ENCODE measurements at places on chromosomes 12 and 14.

DNA sequence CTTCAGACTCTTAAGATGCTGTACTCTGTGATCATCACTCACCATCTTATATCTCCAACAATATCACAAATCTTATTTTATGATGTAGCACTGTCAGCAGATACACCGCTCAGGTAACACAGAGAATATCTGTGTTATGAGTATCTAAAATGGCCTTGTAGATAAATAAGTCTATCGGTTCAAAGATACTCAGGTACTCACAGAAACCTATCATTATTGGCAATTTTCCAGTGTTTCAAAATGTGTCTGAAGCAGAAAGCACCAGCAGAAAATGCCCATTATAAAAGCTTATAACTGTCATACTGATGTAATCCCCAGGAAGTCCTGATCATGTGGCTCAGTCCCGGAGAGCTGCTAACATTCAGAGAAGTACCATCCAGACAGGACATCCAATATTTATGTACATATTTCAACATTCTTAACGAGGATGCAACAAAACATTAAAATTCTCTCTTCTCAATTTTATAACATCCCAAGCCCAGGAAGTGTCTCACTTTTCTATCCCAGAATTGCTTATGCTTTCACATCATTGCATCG is 190.7 kb upstream of the LMNTD1 start:
- DNase-seq, result no peak

DNA sequence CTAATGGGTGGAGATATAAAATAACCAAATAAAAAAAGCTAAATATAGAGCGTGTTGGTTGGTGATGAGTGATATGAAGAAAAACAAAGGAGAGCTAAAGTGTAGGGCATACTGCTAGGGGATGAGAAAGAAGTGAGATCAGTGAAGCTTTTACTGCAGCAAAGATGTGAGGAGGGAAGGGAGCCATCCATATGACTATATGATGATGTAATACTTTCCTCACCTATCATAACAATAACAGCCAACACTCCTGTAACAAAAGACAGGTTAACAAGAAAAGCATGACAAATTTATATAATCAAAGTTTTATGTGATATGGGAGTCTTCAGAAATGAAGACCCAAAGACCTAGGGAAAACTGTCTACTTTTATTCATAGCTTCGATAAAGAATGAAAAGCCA is 57.4 kb upstream of the LRFN5 start:
- DNase-seq, result no peak

- no peak for DNase-seq
Observed at GRCh38 chr14:20441461-20441860, 5.5 kb upstream of the KLHL33 start.

DNA sequence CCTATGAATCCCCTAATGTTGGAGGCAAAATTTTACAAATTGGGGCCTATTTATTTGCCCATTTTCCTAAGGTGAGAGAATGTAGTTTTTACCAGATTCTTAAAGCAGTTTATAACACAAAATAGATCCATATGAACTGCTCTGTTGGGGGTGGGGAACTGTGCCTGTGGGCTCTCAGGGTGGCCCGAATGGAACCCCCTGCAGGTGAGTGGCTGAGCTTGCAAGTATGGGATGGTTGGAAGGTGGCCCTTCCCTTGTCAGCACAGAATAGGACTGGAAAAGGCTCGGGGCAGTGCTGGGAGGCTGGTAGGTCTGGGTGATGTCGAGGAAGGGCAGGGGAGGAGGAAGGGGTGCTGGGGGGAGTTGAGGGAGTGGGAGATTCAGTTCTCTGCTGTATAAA is 4.9 kb downstream of the VSX2 start:
- DNase-seq, result no peak

- DNase-seq, result no peak
Observed at GRCh38 chr12:58668233-58668632, 252.1 kb downstream of the LRIG3 start.

- DNase-seq, result no peak
Observed at GRCh38 chr12:2460051-2460670, 334.6 kb upstream of the FKBP4 start.

- no peak for DNase-seq
Observed at GRCh38 chr12:43022838-43023237, 433.3 kb upstream of the PRICKLE1 start.

DNA sequence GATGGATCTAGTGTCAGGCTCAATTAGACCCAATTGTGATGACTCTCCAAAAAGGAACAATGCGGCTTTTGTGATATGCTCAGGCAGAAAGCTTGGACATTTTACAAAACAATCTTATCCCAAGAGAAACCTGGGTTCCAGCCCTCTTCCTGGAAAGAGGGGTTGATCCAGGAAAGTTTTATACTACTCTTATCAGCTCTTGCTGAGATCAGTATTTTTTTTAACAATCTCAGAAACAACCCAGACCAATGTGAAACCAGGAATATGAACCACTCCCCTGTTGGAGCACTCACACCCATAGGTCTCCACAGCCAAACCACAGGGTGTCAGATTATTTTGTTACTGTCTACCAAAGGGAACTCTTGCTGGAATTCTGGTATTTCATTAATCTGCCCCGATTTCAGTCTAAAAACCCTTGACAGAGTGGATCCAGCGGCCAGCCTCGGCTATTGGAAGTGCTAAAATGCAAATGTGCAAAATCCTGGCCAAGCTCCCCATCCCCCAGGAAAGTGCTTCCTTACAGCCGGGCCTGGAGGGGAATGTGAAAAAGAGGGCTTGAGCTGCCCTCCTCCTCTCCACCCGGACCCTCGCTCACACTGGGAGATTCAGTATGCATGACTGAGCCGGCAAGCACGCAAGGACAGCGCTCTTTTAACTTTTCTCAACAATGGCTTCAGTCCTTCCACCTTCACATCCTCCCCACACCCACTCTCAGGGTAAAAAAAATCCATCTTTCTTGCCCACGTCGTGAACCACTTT is 4.0 kb downstream of the FBXL14 start:
- peak; percentile 28 for DNase-seq

- DNase-seq, result no peak
Observed at GRCh38 chr14:58635091-58635830, 2.5 kb upstream of the DACT1 start.

GRCh38 chr12:5295151-5295550 is 136.8 kb upstream of the NTF3 start:
- no peak for DNase-seq

DNA sequence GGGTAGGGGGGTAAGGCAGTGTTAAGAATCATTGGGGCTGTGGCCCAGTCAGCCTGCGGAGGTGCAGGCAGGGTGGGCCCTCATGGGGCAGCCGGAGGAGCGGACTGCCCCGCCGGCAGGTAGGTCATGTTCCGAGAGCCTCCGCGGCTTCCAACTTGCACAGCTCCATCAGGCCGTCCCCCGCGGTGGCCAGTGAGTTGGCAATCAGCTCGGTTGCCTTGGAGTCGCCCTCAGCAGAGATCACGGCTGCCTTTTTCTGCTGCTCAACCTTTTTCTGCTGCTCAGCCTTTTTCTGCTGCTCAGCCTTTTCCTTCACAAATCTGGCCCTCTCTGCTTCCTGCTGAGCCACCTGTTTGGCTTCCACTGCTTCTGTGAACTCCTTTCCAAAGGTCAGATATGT is 41.1 kb upstream of the CSRNP2 start:
- DNase-seq, result no peak

- no peak for DNase-seq
Observed at GRCh38 chr12:52228366-52228765, 4.7 kb upstream of the KRT7 start.

GRCh38 chr12:128976120-128976738 is 123.0 kb downstream of the GLT1D1 start:
- no peak for DNase-seq

DNA sequence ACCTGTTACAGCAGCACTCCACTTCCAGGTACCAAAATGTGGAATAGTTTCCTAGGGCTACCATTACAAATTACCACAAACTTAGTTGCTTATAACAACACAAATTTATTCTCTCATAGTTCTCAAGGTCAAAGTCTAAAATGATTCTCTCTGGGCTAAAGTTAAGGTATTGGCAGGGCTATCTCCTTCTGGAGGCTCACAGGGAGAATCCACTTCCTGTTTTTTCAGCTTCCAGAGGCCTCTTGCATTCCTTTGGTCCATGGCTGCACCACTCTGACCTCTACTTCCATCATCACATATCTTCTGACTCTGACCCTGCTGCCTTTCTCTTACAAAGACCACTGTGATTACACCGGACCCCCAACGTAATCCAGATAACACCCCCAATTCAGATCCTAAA is 2.9 kb upstream of the GARIN6 start:
- no peak for DNase-seq

- DNase-seq, result no peak
Observed at GRCh38 chr14:32545506-32546210, 216.6 kb downstream of the AKAP6 start.

- no peak for DNase-seq
Observed at GRCh38 chr12:110046451-110047187, 1.7 kb downstream of the C12orf76 start.

DNA sequence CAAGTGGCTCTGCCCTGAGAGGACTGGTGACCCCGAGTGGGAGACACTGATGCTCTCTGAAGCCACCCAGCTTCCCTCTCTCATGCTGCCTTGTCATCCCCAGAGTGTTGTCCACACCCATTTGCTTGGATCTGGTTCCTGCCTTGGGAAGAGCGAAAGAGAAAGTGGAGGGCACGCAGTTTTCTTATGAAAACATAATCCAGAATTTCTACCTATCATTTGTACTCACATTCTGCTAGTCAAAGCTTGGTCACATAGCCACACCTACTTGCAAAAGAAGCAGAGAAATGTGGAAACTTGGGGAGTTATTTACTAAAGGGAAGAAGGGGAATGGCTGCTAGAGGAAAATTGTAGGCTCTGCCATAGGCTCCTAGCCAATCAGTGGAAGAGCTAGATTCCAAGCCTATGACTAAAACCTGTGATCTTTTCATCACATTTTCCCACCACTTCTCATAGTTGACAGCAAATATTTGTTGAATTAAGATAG is 326.3 kb downstream of the ZFP36L1 start:
- DNase-seq, result no peak

Measured in tibial artery (tissue), 4 donors.